ENCODE measurements at places on chromosomes 1 and 21. TPM values are rescaled to one million over a fixed set of nuclear protein-coding genes. Genes with fewer than 3 reads are reported as not detected.

DNA sequence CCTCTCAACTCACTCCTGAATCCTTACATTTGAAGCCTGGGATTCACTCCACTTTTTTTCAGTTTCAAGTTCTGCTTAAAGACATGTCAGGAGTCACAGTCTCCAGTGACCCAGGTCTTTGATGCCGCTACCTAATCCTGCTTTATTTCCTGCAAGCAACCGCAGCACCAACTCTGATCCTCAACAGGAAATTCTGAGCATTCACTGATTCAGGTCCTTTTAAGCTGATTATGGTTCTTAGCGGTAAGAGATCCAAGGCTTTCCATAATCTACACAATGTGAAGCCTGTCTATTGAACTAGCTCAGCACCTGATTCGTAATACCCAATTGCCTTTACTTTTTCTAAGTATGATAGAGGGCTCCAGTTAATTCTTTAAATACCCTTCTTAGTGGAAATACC is 43.7 kb upstream of the PIGC start:
- H3K27ac ChIP-seq, result no peak overlapping the region
- H3K4me1 ChIP-seq, result no peaks in the 10 kb centered on the region
- H3K36me3 ChIP-seq, result no peaks in the 10 kb centered on the region
- H3K27me3 ChIP-seq, result peaks cover 8% of the 10 kb centered on the region
- H3K4me3 ChIP-seq, result no peak overlapping the region

DNA sequence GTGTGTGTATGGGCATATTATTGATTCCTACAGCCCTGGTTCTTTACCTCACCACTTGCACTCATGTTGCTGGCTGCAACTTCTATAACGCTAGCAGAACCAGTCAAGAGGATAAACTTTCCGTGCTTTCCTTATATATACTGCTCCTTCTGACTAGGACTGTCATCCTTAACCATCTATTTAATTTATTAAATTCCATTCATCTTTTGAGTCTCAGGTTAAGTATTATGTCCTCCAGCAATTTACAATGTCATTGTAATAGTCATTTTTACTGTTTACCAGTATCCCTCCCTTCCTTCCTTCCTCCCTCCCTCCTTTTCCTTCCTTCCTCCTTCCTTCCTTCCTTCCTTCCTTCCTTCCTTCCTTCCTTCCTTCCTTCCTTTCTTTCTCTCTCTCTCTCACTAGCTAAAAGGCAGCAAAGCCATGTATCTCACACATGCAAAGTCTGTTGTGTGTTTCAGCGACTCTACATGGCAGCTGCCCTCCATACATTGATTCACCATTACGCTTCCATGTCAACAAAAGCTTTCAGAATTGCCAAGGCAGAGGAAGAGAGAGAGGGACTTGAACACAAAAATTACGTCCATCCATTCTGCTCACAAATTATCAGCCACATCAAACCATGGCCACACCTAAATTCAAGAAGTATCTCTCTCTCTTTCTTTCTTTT is 73.8 kb downstream of the ZNF326 start:
- no peaks in the 10 kb centered on the region for H3K27me3 ChIP-seq
- no peak overlapping the region for H3K27ac ChIP-seq
- DNase-seq, result no peak
- H3K4me3 ChIP-seq, result no peak overlapping the region

GRCh38 chr1:175138579-175138978 is 54.0 kb downstream of the KIAA0040 start:
- no peak overlapping the region for H3K4me3 ChIP-seq
- H3K27me3 ChIP-seq, result peaks cover 7% of the 10 kb centered on the region
- peaks cover 5% of the 10 kb centered on the region for H3K4me1 ChIP-seq
- DNase-seq, result no peak
- no peak overlapping the region for H3K27ac ChIP-seq
- no peaks in the 10 kb centered on the region for H3K36me3 ChIP-seq

DNA sequence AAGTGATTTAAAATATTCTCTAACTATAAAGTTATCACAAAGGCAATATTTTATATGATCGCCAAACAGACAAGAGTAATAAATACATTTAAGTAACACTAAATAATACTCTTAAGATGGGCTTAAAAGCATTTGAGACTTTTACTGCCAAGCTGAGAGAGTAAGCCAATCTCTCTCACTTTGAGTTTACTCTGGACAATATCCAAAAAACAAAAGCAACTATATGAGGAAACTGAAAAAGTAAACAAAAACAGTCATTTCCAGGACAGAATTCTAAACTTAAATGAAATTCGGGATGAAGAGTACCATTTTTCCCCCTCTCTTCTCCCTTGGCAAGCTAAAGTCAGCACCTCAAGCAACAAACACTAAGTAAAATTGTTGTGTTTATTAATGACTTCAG is 173.2 kb downstream of the COP1 start:
- H3K4me3 ChIP-seq, result peak overlapping the region; percentile 24
- peaks cover 21% of the 10 kb centered on the region for H3K36me3 ChIP-seq
- H3K4me1 ChIP-seq, result peaks cover 35% of the 10 kb centered on the region
- no peaks in the 10 kb centered on the region for H3K27me3 ChIP-seq
- H3K27ac ChIP-seq, result peak overlapping the region; percentile 55
- peak; percentile 34 for DNase-seq

Gene NGF
- 48.0 TPM for total RNA-seq
